CD4-positive, CD25-positive, alpha-beta regulatory T cell (primary cell): ENCODE measurements at places on chromosomes 2 and 18. TPM values are rescaled to one million over a fixed set of nuclear protein-coding genes. Genes with fewer than 3 reads are reported as not detected.
A peak's percentile ranks its signal among the peaks of the same experiment; 100 is the strongest.

Gene LIMS2
- 10.8 TPM for total RNA-seq

Gene INSIG2
- total RNA-seq = 11.3 TPM

Gene MATN3
- not detected for total RNA-seq

Gene CDH2
- total RNA-seq = not detected

Gene CPLX4
- total RNA-seq = not detected

Gene TDRD15
- total RNA-seq = not detected

DNA sequence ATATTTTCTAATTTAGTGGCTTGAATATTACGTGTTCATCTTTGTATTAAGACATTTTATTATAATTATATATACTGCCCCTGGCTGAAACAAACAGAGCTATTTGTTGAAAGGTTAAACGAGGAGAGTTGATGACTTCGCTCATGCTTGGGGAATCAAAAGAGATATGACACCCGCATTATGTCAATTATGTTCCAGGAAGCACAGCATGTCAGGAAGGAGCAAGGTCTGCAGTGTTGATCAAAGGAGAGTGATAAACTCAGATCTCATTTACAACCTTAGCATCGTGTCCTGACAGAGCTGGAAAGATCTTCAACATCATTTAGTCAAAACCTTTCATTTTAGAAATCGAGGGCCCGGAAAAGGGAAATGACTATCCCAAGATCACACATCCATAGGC lies 510.1 kb downstream of the TDRD15 start:
- no peaks in the 10 kb centered on the region for H3K27me3 ChIP-seq
- H3K36me3 ChIP-seq = no peaks in the 10 kb centered on the region
- no peak for DNase-seq
- no peaks in the 10 kb centered on the region for H3K4me1 ChIP-seq
- H3K27ac ChIP-seq = no peak overlapping the region

DNA sequence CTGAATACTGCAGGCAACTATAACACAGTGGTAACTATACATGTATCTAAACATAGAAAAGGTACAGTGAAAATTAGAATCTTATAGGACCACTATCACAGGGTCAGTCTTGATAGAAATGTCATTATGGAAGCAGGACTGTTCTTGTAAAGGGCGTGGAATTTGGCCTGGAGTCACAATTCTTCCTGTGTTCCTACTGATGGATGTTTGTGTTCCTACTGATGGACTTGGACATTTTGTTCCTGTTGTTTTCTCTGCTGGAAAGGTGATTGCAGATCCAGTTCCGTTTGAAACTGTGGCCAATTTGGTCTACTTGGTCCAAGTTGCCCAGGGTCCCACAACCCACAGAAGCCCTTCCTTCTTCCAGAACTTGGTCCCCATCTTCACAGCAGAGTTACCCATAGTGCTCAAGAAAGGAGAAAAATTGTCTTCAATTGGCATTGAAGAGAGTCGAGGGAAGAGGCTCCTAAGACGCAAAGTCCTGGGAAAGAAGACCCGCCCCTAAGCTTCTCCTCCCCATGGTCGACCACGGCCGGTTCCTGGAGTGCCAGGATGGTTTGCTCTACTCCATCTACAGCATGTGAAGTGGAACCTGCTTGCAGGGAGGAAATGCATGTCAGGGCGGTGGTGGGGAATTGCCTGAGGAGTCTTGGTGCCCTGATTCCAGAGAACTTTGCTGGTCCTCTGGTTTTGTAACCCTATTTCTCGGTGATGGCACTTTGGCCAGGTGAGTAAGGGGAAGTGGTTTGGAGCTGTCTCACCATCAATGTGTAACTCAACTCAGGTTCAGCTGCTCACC lies 102.8 kb upstream of the RAB12 start:
- H3K4me1 ChIP-seq = no peaks in the 10 kb centered on the region
- H3K27ac ChIP-seq = no peak overlapping the region
- no peak for DNase-seq

- no peak for DNase-seq
- peaks cover 25% of the 10 kb centered on the region for H3K4me1 ChIP-seq
- peak overlapping the region; percentile 13 for H3K4me3 ChIP-seq
- H3K36me3 ChIP-seq = peaks cover 33% of the 10 kb centered on the region
- H3K27ac ChIP-seq = no peak overlapping the region
Observed at GRCh38 chr2:171436307-171436706, 2.3 kb downstream of the DCAF17 start.

DNA sequence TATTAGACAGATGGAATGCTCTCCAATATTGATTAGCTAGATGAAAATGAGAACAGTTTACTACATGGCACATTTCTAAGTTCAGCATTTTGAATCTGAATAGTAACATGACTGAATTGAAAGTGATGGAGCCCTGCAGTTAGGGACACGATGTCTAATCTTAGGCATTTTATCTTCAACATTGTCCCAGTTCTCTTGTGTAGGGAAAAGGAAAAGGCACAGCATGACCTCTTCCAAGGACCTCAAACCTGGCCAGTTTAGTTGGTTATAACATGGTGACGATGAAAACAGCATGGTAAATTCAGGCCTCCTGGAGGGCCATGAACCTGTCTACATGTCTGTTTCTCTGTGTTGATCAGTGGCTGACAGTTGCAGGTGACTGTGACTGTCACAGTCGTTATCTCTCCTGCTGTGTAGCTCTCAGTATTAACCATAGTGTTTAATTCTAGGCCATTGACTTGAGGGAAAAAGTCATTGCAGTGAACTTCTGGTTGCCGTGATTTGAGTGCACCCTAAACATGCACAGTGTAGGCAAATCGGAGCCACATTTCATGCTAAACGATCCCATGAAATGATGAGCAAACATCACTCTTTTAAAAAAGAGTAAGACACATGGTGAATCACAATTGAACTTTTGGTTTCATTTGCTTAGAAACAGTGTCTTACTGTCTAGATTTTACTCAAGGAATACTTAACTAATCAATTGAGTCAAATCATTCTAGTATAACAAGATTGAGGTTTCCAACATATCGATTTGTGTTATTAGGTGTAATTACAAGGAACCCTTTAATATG lies 129.7 kb downstream of the PHLPP1 start:
- no peaks in the 10 kb centered on the region for H3K36me3 ChIP-seq
- peak overlapping the region; percentile 21 for H3K27ac ChIP-seq
- peaks cover 15% of the 10 kb centered on the region for H3K4me1 ChIP-seq
- H3K4me3 ChIP-seq = peak overlapping the region; percentile 80
- DNase-seq = peak; percentile 77

GRCh38 chr18:10814336-10814735 lies 288.5 kb downstream of the NAPG start:
- no peak overlapping the region for H3K27ac ChIP-seq
- no peaks in the 10 kb centered on the region for H3K36me3 ChIP-seq
- no peaks in the 10 kb centered on the region for H3K4me1 ChIP-seq

DNA sequence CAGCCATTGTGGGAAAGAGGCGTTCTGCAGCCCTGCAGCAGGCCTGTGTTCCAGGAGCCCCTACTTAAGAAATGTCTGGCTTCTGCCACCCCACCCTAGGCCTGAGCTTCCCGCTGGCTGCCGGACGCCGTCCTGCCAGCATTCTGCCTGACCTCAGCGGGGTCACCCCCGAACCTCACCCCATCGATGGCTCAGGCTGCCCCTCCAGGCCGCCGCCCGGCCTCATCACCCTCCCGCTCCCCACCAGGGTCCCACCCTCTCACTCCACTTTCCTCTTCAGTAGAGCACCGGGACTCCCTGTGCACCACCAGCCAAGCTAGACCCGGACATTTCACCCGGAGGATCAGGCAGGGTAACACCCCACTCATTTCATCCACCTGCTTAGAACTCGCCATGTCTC lies 73.6 kb upstream of the SALL3 start:
- H3K27me3 ChIP-seq = no peaks in the 10 kb centered on the region
- H3K36me3 ChIP-seq = no peaks in the 10 kb centered on the region
- DNase-seq = no peak
- H3K4me1 ChIP-seq = no peaks in the 10 kb centered on the region
- no peak overlapping the region for H3K27ac ChIP-seq
- no peak overlapping the region for H3K4me3 ChIP-seq

DNA sequence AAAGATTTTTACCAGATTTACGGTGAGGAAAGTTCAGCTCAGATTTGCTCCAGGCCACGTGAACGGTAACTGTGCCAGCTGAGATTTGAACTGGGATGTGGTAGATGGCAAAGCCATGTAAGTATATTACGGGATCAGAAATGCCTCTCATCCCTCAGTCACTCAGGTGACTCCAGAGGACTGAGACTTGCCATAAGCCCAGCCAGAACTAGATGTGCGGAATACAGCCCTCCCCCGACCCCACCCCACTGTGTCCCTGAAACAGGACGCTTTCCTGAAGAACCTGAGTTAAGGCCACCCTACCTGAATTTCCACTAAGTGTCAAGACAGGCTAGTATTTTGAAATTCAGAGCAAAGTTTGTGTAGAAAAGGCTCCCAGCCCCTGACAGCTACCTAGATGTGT lies 1.3 kb upstream of the FHL2 start:
- peaks cover 24% of the 10 kb centered on the region for H3K27me3 ChIP-seq
- H3K4me3 ChIP-seq = no peak overlapping the region
- H3K36me3 ChIP-seq = no peaks in the 10 kb centered on the region
- H3K27ac ChIP-seq = no peak overlapping the region

DNA sequence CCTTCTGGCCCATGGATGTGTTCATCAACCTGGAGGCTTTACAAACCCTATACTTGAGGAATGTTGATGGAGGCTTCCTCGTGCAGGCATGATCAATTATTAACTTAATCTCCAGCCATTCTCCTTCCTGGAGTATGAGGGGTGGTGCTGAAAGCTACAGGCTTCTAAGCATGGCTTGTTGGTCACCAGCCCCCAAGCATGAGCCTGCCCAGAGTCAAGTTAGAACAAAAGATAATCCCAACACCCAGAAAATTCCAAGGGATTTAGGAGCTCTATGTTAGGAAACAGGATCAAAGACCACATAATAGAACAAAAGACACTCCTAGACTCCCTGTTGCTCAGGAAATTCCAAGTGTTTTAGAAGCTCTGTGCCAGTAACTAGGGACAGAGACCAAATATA lies 63.1 kb downstream of the FAM171B start:
- H3K36me3 ChIP-seq = no peaks in the 10 kb centered on the region
- no peaks in the 10 kb centered on the region for H3K27me3 ChIP-seq
- no peaks in the 10 kb centered on the region for H3K4me1 ChIP-seq
- no peak for DNase-seq
- H3K4me3 ChIP-seq = no peak overlapping the region
- no peak overlapping the region for H3K27ac ChIP-seq

DNA sequence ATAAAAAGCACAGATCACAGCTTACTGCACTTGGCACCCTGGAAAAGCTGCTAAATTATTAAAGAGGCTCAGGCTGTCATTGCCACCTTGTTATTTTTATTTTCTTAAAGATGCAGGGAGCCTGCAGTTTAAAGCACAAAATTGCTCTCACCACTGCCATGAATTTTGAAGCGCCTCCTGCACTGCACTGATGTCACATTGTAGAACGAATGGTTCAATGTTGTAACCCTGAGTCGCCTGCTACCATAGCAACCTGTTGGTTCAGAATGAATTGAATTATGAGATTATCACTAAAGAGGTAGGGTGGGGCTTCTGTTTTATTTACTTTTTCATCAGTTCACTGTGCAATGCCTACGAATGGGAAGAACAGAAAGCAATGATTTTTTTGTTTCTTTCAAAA lies 16.5 kb downstream of the SCG2 start:
- H3K27me3 ChIP-seq = no peaks in the 10 kb centered on the region
- no peaks in the 10 kb centered on the region for H3K4me1 ChIP-seq
- no peaks in the 10 kb centered on the region for H3K36me3 ChIP-seq
- no peak overlapping the region for H3K4me3 ChIP-seq

- H3K4me1 ChIP-seq = peaks cover 88% of the 10 kb centered on the region
- no peaks in the 10 kb centered on the region for H3K27me3 ChIP-seq
- H3K36me3 ChIP-seq = peaks cover 28% of the 10 kb centered on the region
Observed at GRCh38 chr2:65232636-65233035, 5.0 kb downstream of the ACTR2 start.

GRCh38 chr2:240172071-240172895 lies 31.8 kb upstream of the OTOS start:
- no peaks in the 10 kb centered on the region for H3K4me1 ChIP-seq
- no peak for DNase-seq
- no peak overlapping the region for H3K27ac ChIP-seq
- H3K27me3 ChIP-seq = peaks cover 4% of the 10 kb centered on the region

- H3K36me3 ChIP-seq = no peaks in the 10 kb centered on the region
- no peaks in the 10 kb centered on the region for H3K27me3 ChIP-seq
- no peak overlapping the region for H3K27ac ChIP-seq
- DNase-seq = no peak
- no peaks in the 10 kb centered on the region for H3K4me1 ChIP-seq
Observed at GRCh38 chr2:94872676-94873361, 1.6 kb downstream of the TEKT4 start.
